Head of caudate nucleus (tissue), 42 donors: ENCODE measurements at places on chromosomes 6 and 20.

DNA sequence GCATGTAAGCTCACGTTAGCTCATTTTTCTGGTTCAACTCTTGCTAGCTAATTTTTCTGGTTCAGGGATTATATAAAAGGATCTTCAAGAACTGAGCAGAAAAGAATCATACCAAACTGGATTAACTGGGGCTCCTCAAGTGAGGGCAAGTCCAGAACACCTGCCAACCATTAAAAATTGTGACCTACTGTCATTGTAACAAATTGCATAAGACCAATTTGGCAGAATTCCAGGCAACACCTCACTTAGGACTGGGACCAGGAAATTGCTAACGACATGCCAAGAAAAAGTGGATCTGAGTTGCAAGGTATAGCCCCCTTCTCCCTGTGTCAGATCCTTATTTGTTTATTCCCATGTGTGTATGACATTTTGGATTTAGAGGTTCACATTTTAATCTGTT lies 216.6 kb downstream of the HIVEP2 start:
- no peak for DNase-seq

DNA sequence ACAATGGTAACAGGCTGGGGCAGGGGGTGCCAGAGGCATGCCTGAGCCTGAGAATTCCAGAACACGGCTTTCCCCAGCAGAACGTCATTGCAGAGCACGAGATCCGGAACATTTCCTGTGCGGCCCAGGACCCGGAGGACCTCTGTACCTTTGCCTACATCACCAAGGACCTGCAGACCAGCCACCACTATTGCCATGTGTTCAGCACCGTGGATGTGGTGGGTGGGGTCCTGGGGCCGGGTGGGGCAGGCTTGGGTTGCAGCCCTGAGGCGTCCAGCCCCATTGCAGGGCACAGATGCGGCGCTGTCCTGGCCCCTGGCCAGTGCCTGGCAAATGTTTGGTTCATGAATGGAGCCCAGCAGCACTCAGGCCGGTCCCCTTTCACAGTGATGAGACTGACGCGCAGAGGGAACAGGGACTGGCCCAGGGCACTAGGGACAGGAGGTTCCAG lies 57.1 kb downstream of the TCP11 start:
- DNase-seq: peak; percentile 57

DNA sequence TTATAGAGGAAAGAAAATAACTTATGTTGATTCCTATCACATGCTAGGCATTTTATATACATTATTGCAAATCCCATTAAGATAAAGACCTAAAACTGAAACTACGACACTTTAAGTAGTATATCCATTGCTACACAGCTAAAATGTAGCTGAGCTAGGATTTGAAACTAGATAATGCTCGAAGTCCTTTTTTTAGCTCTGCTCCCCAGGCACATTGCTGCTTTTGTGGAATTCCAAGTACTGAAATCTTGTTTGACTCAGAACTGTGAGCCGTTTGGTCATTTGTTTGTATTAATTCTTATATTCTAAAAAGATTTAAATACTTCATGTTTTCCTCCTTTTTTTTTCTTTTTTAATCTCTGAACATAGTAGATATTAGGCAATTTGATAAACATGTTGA lies 644.8 kb downstream of the HACE1 start:
- no peak for DNase-seq

GRCh38 chr20:20993372-20993771 lies 112.8 kb downstream of the LINC00237 start:
- no peak for DNase-seq

DNA sequence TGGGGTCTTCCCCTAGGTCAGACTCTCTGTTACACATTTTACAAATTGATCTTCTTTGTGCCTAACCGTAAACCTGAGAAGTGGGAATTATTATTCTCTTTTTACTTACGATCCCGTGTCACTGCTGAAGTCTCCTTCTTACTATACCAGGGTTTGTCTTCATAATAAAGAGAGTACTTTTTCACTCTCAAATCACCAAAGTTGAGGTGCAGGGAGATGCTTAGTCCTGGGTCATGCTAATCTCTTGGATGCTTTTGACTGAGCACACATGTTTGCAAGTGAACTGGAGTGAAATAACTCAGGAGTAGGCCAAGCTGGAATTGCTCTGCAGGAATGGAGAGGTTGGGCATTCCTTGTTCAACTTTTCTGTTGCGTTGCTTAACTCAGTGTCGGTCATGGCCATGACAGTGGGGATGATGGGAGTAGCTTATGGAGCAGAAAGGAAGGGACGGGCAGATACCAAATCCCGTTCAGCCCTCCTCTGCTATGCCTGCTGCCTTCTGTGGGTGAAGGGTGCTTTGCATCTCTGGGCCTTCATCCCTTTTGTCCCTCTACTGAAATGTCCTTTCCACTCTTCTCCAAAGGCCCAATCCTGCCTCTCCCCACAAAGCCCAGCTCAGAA lies 15.2 kb upstream of the TAGAP start:
- DNase-seq: no peak

DNA sequence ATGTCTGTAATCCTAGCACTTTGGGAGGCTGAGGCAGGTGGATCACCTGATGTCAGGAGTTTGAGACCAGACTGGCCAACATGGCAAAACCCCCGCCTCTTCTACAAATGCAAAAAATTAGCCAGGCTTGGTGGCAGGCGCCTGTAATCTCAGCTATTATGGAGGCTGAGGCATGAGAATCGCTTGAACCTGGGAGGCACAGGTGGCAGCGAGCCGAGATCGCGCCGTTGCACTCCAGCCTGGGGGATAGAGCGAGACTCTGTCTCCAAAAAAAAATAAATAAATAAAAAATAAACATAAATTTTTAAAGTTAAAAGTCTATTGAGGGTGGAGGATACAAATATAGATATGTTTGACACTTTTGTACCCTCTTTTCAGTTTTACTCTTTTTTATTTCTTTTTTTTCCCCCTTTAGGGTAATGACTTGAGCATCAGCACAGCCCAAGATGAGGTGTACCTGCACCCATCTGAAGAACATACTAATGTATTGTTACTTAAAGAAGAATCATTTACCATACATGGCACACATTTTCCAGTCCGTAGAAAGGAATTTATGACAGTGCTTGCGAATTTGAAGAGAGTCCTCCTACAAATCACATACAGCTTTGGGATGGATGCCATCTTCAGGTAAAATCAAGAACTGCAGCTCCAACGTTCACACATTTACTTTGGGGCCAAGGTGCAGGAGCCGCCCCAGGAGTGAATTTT lies 368.9 kb downstream of the LAMA2 start:
- peak; percentile 71 for DNase-seq

DNA sequence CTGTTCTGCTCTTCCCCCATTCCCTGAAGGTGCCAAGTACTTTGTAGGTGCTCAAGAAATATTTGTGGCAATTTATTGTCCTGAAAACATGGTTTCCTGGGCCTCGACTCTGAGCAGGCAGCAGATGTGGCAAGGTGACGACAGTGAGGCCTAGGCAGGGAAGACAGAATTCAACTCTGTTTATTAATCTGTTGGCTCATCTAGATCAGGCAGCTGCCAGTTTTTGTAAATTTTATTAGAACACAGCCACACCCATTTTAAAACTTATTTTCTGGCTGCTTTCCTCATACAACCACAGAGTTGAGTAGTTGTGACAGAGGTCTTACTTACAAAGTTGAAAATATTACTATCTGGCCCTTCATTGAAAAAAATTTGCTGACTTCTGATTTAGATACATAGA lies 24.5 kb downstream of the MAPK14 start:
- DNase-seq: no peak

GRCh38 chr20:15634102-15634501 lies 939.1 kb downstream of the KIF16B start:
- DNase-seq: no peak

- DNase-seq: no peak
Observed at GRCh38 chr6:28078050-28078449, 2.3 kb upstream of the ZNF165 start.

DNA sequence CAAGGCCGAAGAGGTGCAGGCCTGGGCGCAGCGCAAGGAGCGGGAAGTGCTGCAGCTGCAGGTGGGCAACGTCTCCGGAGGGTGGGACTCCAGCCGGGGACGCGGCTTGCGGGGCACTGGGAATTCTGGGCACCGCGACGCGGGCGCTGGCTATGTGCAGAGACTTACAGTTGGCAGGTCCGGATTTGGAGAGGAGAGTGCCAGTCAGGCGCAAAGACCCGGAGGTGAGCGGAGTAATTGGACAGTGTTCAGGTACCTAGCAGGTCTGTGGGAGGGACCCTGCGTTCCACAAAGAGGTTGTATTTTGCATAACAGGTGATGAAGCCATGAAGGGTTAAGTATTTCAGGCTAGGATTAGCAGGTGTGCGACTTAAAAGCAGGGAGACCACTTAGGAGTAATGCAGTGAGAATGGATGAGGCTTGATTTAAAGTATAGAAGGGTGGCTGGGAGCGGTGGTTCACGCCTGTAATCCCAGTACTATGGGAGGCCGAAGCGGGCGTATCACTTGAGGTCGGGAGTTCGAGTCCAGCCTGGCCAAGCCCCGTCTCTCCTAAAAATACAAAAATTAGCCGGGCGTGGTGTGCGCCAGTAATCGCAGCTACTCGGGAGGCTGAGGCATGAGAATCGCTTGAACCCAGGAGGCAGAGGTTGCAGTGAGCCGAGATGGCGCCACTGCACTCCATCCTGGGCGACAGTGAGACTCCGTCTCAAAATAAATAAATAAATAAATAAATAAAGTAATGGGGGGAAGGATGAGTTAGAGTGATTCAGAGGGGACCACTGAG lies 1.0 kb downstream of the MRPS26 start:
- DNase-seq: peak; percentile 49

DNA sequence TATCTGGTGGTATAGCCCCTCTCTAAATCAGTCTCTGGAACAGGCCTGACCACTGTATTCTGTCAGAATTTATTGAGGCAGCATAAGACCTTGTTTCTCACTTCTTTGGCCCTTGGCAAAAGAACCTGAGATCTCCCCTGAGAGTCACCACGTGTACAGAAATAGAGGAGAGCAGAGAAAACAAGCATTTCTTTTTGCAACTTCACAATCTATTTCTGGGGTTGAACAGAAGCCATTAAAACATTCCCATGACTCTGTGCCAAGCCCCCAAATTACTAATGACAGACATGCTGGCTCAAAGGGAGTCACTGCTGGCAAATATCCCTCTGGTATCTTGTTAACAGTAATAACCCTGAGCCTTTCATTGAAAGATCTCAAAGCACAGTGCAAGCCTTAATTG lies 395.3 kb downstream of the MAFB start:
- DNase-seq: no peak

- DNase-seq: no peak
Observed at GRCh38 chr6:160791459-160791858, 89.4 kb downstream of the PLG start.

DNA sequence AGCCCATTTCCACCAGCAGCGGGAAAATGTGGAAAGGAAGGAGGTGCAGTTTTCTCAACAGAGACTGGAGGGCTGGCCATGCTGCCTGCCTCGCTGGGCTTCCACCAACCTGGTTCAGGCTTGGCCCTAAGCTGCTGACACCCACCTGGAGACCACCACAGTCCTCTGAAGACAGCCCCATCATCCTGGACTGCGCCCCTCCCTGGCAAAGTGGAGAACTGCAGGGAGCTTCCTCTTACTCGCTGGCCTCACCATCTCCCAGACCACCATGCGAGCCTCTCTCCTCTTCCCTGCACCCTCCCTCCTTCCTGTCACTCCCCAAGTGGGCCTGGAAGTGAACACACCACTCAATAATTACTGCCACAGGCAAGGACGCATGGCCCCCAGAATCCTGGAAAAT lies 71.5 kb downstream of the PSMG4 start:
- no peak for DNase-seq
